Ecto neural progenitor cell (in vitro differentiated cells): ENCODE measurements at places on chromosomes 7 and 10.

GRCh38 chr7:134548877-134549276, at the start of gene AKR1B15:
Gene AKR1B15 (plus strand): TSS chr7:134549110. CDS start chr7:134564620, 15,510 bp downstream.
- DNase-seq, result no peak

- no peak for DNase-seq
Measured at GRCh38 chr10:15150563-15150962, 17.9 kb downstream of the NMT2 start.

DNA sequence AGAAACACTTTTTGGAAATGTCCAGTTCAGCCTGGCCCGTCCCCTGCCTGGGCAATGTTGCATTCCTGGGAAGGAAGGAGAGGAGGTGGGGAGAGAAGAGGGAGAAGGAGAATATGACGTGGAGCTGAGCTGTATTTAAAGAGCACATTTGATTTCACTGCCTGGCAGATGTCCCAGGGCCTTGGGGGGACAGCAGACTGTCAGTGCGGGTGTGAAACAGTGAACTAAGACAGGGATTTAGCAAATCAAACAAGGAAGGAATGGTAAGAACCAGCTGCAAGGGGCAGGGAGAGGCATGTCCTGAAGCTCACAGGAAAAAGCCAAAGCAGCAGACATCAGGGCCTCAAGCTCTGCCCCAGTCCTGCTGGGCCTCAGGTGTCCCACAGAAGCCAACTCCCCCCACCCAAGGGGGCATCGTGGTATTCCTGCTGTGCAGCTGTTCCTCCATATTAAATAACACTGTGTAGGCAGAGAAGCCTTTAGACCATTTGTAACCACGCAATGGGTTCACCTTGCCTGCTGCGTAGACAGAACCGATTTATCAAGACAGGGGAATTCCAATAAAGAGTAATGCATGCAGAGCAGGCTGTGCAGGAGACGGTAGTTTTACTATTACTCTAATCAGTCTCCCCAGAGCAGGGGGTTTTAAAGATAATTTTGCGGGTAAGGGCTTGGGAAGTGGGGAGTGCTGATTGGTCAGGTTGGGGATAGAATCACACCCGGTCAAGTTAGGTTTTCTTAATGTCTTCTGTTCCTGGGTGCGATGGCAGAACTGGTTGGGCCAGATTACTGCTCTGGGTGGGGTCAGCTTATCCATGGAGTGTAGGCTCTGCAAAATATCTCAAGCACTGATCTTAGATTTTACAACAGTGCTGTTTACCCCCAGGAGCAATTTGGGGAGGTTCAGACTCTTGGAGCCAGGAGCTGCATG, 18.3 kb downstream of the LEP start:
- DNase-seq, result no peak

- no peak for DNase-seq
Measured at GRCh38 chr10:33329178-33329577, 5.3 kb downstream of the NRP1 start.

- no peak for DNase-seq
Measured at GRCh38 chr7:35003679-35004303, 33.5 kb downstream of the DPY19L1 start.

DNA sequence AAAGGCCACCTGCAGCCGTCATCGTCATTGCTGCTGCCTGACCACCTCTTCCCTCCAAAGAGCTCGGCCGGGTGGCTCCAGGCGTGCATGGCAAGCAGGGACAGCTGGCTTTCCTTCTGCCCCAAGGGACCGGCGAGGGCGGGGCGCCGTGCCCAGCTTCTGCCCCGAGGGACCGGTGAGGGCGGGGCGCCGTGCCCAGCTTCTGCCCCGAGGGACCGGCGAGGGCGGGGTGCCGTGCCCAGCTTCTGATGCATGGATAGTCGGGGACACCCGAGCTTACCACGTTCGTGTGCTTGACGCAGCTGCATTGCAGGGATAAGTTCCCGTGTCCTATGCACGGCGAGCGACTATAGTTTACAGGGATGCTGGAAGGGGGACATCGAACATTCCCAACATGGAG, 27.0 kb downstream of the CFAP46 start:
- no peak for DNase-seq

DNA sequence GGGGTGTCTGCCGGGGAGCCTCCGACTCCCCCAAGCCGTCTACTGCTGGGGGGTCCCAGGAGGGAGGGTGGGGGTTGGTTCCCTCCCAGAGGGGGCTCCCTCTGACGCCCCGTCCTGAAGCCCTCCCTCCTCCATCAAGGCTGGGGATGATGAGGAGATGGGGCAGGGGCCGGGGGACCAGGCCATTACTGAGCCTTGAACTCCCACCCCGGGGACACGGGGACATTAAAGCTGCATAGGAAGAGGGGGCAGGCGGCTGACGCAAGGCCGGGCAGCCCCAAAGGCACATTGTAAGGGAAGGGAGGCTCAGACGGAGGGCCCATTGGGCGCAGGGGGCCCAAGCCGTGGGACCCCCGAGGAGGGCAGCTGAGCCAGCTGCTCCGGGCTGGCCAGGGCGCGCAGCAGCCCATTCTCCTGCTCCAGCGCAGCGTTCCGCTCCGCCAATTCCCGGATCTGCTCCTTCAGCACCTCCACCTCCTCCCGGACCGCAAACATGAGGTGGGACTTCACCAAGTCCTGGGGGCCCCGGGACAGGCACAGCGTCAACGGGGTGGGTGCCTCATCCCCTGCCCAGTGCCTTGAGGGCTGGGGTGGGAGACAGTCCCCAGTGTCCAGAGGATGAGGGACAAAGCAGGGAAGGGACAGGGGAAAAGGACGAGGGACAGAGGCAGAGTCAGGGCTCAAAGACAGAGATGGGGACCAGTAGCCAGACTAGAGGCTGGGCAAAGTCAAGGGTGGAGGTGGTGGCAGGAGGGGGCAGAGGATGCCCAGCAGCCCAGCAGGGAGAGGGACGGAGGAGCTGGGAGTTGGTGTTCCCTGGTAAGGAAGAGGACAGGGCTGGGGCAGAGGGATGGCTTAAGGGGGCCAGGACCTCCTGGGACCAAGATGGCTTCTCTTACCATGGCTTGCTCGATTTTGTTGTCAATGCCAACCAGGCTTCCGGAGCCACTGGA, 2.9 kb upstream of the SPACDR start:
- DNase-seq, result no peak

GRCh38 chr10:102674566-102674965, 30.3 kb downstream of the TRIM8 start:
- no peak for DNase-seq

DNA sequence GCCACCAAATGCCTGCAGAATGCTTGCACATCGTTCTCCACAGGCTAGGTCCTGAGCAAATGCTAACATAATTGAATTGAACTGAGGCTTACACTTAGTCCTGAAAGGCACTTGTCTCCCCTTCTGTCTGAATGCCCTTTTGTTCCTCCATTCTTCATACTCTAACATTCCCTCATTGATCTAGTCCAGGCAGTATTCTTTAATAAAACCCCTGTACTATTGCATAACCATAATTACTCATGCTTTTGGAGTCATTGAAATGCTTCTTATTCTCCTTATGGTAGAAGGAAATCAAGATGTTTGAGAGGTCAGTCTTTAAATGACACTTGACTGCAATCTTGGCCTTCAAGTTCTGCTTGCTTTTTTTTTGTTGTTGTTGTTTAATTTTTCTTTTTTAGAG, 7.1 kb downstream of the PI4K2A start:
- no peak for DNase-seq

DNA sequence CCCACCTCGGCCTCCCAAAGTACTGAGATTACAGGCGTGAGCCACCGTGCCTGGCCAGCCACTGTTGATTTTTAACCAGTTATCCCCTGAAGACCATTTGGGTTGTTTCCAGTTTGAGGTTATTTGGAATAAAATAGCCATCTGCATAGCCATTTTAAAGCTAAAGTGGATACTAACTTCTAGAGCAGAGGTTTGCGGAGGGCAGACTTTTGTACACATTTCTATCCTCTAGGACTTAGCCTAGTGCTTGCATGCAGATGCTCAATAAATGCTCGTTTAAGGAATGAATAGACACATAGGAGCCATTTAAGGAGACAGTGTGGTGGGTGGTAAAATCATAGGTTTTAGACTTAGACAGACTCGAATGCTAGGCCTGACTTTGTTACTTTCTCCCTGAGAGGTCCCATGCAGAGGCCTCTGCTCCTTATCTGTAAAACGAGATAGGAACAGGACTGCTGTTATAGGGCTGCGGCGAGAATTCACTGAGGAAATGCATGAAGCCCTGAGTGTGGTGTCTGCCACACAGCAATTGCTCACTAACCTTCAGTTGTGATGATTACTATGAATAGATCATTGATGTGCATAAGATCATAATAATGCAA, 75.9 kb downstream of the PFKFB3 start:
- no peak for DNase-seq

GRCh38 chr10:112299456-112299855, 16.3 kb downstream of the TECTB start:
- DNase-seq, result no peak

GRCh38 chr10:125201791-125202622, 41.6 kb upstream of the CTBP2 start:
- DNase-seq, result no peak

DNA sequence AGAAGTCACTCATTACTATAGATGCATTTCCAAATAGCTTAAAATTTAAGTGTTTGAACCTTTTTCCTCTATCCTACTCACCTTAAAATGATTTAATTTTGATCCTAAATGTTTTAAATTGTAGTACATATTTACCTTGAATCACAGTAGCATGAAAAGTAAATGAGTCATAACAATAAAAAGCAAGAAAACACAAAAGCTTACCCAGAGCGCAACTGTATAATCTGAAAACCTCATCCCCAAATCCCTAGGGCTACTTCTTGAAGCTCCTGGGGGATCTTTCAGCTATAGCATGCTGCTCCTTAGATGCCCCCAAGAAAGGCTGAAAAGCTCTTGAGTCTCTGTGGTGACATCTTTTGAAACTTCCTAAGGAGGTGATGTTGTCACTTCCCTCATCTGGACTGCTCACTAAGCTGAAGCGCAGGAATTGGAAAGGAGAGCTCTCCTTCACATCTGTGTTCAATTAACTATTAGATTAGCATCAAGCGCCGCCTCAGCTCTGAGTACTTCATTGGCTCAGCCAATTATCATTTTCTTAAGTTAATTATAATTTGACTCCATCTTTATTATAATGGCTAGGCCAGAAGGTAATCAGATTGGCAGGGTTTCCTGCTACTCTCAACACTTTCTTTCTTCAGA, 60.2 kb downstream of the SEMA3E start:
- no peak for DNase-seq

DNA sequence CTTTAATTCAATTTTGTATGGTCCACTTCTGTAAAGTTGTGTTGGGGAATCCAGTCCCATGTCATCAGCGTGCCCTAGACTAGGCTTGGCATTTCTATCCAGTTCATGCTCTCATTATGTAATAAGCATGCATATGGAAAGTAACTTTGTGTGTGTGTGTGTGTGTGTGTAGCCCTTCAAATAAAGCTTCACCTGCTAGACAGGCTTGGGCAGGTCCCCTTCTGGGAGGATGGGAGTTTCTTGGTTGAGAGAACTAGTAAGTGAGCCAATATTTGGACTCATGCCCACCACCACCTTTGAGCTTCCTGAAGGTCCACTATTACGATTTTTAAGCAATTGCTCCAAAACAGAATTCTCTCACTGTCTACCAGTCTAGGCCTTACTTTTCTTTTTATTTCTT, 6.9 kb downstream of the BZW2 start:
- no peak for DNase-seq

DNA sequence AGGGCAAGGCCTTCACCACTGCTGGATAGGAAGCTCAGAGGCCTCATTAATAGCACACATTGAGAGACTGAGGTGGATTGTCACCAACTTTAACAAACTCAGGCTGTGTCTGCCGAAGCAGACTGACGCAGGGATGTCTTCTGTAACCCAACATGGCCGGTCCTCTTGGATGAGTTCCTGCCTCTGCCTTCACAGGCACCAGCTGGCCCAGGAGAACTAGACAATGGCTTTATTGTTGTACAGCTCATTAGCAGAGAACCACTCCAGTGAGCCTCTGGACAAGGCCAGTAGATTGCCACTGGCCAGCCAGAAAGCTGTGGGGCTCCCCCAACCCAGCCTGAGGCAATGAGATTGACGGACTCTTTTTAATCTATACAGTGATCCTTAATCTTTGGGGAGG, 9.4 kb downstream of the NODAL start:
- DNase-seq, result no peak

DNA sequence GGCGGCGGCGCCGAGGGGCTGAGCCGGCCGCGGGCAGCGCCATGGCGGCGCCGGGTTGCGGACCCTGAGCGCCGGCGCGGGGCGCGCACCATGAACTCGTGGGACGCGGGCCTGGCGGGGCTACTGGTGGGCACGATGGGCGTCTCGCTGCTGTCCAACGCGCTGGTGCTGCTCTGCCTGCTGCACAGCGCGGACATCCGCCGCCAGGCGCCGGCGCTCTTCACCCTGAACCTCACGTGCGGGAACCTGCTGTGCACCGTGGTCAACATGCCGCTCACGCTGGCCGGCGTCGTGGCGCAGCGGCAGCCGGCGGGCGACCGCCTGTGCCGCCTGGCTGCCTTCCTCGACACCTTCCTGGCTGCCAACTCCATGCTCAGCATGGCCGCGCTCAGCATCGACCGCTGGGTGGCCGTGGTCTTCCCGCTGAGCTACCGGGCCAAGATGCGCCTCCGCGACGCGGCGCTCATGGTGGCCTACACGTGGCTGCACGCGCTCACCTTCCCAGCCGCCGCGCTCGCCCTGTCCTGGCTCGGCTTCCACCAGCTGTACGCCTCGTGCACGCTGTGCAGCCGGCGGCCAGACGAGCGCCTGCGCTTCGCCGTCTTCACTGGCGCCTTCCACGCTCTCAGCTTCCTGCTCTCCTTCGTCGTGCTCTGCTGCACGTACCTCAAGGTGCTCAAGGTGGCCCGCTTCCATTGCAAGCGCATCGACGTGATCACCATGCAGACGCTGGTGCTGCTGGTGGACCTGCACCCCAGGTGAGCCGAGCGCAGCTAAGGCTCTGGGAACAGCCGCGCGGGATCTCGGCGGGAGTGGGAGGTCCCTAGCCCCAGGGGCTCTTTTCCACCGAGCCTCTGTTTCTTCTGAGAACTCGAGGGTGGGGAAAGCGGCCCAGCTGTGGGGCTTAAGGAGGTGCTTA, at the start of gene GPR26:
Gene GPR26, plus strand, starts transcription at position 38 of the 919 bp plus-strand sequence. Its CDS starts 53 bp downstream, at position 91.
- DNase-seq, result peak; percentile 62

DNA sequence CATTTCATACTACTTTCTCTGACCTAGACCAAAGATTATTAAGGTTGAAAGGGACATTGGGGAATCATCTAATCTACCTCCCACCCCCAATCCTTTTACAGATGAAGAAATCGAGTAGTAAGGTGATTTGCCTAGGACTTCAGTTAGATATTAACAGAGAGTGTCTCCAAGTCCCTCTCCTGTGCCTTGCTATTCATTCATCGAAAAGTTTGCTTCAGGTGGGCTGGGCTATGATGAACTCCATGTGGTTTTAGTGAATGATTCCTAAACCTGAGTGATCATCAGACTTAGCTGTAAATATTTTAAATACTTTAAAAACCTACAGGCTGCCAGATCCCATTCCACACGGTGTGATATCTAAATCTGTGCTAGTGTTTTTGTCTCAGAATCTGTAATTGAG, 259.4 kb upstream of the SORCS1 start:
- DNase-seq, result no peak

DNA sequence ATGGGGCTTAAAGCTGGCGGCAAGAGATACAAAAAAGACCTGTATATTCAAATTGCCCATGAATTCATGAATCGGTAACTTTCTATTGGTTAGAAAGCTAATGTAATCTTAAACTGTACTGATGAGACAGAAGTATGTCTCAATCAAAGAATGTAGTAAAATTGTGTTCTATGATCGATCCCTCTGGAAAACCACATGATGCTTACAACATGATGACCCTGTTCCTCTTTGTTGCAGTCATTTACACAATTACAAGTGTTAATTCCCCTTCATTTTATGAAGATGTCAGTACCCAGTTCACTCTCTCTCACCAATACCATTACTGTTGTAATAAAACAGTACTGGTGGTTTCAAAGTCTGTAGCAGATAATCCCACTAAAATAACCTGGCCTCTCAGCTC, 10.1 kb downstream of the KIF5B start:
- no peak for DNase-seq
